ENCODE measurements at places on chromosomes 12 and 14.

DNA sequence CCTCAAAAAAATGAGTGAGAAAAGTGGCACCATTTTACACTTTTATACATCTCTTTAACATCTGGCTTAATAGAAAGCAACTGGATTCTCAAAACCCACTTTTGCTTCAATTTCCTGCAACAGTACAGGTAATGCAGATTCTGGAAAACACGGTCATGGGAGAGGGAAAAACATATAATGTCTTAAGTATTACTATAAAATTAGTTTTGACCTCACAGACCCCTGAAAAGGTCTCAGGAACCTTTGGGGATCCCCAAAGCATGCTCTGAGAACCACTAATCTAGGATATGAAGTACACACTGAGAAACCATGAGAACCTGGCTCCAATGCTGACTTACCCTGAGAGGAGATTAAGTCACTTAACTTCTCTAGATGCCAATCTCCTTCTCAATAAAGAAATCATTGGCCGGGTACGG is 64.7 kb downstream of the PPP2R5E start:
- no peak for DNase-seq

DNA sequence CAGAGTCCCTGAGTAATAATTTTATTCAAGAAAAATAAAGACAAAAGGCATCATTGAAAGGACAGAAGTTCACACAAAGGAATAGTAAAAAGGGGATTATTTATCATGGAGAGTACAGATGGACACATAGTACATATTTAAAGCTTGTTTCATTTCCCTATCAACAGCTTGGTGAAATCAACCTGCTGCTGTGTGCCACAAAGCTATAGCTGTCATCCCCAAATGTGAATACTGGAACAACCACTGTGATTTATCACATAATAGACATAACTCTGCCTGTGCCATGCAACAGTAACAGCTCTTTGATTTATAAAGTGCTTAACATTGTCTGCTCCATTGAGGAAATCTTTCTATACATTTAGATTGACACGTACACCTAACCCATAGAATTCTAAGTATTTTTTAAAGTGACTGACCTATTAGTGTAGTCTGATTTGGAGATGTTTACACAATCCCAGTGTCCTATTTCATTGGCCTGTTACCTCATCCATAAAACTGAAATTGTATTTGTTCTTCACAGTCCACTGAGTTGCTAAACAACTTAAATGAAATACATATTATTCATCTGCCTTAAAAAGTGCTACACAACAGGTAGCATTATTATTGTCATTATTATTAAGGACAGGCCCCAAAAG is 3.3 kb downstream of the NEMF start:
- no peak for DNase-seq

GRCh38 chr12:51721282-51721940 is 127.1 kb downstream of the FIGNL2 start:
- no peak for DNase-seq

GRCh38 chr12:77754086-77754485 is 76.6 kb upstream of the NAV3 start:
- DNase-seq = no peak

DNA sequence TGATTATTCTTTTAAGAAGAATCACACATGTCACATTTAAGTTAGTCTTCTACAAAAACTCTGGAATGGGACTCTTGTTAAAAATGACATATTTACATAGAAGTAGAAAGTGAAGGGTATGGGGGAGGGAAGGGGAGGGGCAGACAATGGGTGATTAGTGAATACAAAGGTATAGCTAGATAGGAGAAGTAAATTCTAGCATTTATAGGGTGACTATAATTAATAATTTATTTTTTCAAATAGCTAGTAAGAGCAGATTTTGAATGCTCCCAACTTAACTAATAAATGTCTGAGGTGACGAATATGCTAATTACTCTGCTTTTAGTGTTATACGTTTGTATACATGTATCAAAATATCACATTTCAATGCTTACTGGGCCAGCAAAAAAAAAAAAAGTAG is 59.4 kb downstream of the BLTP3B start:
- no peak for DNase-seq

GRCh38 chr12:25072906-25073650 is 121.9 kb downstream of the DNAI7 start:
- DNase-seq = no peak

DNA sequence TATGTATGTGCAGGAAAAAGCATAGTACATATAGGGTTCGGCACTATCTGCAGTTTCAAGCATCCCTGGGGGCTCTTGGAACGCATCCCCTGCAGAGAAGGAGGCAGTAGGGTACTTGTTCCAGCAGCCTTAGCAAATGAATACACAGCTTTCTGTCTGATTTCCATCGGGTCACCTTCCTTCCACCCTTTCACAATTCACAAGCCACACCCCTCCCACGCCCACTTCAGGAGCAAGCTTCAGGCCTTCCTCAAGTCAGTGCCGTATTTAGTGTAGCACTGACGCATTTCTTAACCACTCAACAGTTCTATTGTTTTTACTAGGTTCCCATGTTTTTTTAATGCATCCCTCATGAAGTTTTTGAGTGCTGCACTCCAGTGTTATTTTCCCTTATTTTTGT is 64.2 kb downstream of the CLMN start:
- peak; percentile 97 for DNase-seq

GRCh38 chr12:109586385-109587296 is 13.0 kb downstream of the MVK start:
- DNase-seq = no peak

DNA sequence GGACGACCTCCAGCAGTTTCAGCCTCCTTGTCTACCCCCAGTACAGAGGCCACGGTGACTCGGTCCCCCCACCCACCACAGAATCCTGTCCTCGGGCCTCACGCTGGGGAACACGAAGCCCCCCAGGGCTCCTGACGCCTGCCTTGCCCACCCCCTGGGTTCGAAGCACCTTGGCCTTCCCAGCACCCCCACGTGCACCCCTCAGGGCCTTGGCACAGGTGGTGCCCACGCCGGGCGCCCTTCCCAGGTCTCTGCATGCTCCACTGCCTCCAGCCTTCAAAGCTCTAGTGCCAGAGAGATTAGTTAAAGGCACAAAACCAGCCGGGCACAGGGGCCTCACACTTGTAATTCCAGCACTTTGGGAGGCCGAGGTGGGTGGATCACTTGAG is 61.8 kb downstream of the NOC4L start:
- peak; percentile 16 for DNase-seq

DNA sequence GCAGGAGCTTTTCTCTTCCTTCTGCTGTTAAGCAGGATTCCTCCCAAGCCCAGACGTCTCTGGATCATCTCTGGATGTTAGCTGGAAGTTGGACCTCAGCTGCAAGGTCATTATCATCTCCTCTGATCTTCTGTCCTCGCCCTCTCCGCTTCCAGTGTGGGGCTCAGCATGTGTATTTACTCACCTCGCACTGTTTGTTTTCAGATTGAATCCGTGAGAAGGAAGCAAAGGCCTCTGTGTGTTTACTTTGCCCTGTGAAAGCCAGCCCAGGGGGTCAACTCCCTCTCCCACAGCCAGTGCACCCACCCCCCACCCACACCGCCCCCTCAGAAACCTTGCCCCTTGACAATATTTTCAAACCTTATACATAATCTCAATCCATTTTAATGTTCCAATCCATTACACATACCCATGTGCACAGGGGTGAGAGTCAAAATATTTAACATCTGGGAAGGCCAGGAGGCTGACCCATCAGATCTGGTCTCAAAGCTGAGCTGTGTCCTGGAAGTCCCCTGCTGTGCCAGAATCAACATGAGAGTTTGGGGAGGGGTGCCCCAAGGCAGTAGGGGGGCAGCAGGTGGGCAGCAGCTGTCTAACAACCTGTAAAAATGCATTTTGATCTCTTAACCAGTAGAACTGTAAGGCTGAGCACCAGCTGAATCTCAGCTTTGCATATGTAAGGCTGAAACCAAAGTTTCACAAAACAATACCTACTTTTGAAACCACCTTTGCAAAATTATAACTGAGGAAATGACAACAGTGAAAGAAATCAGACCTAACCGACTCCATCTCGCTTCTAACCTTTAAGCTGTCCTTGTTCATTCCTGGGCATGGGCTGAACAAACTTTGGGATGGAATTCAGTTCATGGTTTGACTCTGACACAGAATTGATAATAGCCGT is 157.9 kb downstream of the ZNF664 start:
- DNase-seq = no peak

- no peak for DNase-seq
Observed at GRCh38 chr12:25645427-25645826, 92.3 kb upstream of the LMNTD1 start.

GRCh38 chr12:51421266-51421884 is 3.3 kb upstream of the SLC4A8 start:
- peak; percentile 58 for DNase-seq

DNA sequence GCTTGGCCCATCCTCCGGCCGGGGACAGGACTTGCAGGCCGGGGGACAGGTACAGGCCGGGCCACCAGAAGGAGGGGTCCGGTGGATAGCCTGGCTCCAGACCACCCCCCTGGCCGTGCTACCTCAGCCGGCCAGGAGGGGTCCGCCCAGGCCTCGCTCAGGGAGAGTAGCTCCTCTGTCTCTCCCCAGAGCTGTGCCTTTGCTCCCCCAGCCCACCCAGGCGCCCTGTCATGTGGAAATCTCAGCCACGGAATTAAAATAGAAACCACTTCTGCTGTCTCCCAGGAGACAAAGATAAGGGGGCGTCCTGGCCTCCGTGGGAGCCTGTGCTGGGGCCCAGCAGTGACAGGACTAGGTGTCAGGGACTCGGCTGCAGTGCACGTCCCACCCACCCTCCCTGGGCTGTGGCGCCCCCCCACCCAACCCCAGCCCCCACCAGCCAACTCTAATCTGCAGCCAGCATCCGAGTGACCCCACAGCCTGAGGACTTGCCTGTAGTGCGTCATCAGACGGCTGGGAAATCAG is 3.3 kb upstream of the CRIP2 start:
- DNase-seq = no peak

DNA sequence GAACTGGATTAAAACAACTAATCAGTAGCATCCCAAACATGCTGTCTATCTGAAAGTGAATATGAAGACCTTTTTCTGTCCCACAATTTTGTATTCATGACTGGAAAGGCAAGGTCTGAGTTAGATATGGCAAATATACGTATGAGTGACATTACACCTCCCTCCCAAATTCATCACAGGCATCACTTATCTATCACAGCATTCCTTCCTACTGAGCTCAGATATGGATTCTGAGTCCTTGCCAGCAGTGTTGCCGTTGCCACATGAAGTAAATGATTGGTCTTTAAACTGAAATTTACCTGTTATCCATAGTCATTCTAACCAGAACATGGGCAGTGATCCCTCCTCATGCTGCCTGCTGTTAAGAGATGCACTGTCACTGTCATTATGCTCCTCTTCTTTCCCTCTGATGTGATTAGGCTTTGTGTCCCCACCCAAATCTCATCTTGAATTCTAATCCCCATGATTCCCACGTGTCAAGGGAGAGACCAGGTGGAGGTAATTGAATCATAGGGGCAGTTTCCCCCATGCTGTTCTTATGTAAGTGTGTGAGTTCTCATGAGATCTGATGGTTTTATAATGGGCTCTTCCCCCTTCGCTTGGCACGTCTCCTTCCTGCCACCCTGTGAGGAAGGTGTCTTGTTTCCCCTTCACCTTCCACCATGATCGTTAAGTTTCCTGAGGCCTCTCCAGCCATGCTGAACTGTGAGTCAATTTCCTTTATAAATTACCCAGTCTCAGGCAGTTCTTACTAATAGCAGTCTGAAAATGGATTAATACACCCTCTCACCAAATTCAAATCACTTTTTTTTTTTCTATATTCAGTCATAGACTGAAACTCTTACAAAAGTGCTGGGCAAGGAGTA is 288.4 kb downstream of the NUAK1 start:
- peak; percentile 16 for DNase-seq

- DNase-seq = peak; percentile 25
Observed at GRCh38 chr12:130715998-130716968, at the start of gene RIMBP2. RIMBP2 (minus strand) TSS chr12:130716299; CDS start chr12:130479013, 237,286 bp downstream.

DNA sequence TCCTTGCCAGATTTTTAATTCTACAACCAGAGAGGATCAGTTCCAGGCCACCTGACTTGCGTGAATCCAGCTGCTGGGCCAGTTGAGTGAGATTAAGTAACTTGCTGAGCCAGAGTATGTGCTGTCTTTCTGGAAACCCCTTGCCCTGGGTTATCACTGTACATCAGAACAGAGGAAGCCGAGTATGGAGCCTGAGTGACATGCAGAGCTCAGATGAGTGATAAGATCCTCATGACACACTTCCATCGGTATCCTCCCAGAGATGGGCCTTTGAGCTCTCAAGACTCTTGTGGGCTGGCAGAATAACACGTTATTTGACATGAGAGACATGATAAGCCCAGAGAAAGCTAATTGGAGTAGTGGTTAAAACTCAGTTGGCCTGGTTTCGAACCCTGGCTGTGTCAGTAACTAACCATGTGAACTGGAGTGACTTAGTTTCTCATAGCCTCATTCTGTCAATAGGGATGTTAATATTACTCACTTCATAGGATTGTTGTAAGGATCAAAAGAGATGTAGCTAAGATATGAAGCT is 388.1 kb downstream of the ZFP36L1 start:
- DNase-seq = no peak

GRCh38 chr12:25839470-25839869 is 119.0 kb upstream of the RASSF8 start:
- peak; percentile 33 for DNase-seq

DNA sequence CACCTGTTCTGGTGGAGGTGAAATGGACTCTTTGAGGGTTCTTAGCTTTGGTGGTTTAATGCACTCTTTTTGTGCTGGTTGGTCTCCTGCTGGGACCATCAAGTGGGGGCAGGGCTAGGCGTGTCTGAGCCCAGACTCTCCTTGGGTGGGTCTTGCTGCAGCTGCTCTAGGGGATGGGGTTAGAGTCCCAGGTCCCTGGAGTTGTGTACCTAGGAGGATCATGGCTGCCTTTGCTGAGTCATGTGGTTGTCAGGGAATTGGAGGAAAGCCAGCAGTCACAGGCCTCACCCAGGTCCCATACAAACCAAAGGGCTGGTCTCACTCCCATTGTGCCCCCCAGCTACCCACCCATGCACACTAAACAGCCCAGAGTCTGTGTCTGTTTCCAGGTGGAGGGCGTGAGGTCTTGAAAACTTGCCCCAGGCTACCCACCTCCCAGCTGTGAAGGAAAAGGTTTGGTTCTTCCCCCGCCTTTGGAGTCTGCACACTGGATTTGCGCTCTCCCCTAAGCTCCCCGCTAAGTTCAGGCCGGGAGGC is 387.7 kb downstream of the TMTC2 start:
- DNase-seq = no peak

DNA sequence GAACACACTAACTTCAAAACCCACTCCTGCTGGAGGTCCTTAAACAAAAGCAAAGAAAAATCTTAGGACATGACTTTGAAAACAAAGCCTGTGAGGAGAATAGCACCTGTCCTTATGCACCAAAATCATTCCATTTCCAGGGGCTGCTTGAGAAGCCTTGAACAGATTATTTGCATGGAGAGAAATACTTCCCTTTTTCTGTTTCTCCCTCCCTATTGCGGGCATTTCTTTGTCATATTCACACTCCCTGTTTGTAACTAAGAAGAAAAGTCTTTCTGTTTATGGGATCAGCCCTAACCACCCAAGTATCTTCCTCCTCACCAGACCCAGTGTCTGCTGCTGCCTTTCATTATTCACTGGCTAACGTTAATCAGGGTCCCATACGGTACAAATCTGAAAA is 218.8 kb downstream of the DPF3 start:
- DNase-seq = no peak

GRCh38 chr12:46198913-46199312 is 69.9 kb downstream of the SLC38A1 start:
- no peak for DNase-seq

Data from renal cortical epithelial cell (primary cell).